Hepatic stellate cell (primary cell): ENCODE measurements at places on chromosomes 11 and 22.
A peak's percentile ranks its signal among the peaks of the same experiment; 100 is the strongest.

- no peak for DNase-seq
Measured at GRCh38 chr11:73270016-73270854, 1.9 kb upstream of the P2RY6 start.

GRCh38 chr11:116124922-116125714, 620.9 kb upstream of the CADM1 start:
- no peak for DNase-seq

- DNase-seq = no peak
Measured at GRCh38 chr11:66557733-66558326, 10.6 kb downstream of the CTSF start.

DNA sequence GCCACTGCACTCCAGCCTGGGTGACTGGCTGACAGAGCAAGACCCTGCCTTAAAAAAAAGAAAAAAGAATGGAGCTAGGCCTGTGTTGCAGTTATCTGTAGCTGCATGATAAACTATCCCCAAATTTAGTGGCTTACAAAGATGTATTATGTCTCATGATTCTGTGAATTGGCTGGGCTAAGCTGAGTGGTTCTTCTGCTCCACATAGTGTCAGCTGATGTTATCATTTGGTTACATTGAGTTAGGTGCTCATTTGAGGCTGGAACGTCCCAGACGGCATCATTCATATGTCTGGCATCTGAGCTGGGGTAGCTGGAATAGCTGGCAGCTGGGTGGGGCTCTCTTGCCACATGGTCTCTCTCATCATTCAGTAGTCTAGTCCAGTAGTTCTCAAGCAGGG, 8.2 kb upstream of the ASCC2 start:
- DNase-seq = no peak

DNA sequence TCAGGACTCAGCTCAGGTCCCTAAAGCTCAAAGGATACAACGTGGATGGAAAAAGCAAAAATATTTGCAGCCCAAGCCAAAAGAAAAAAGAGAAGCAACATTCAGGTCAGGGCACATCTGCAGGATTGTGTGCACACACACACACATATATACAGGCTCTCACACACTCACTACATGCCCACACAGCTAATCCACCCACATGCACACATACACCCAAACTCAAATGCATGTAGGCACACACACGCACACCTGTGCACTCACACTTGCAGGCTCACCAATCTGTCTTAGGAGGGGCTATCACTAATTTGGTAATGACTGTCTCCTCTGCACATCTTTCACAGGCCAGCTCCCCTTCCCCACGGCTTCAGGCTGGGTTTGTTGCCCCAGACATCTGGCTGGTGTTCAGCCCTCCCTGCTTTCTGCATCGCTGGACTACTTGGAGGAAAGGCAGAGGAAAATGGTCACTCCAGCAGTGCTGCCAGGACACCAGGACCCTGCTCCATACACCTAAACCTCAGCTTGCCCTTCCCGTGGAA, 103.6 kb upstream of the DRD2 start:
- no peak for DNase-seq

DNA sequence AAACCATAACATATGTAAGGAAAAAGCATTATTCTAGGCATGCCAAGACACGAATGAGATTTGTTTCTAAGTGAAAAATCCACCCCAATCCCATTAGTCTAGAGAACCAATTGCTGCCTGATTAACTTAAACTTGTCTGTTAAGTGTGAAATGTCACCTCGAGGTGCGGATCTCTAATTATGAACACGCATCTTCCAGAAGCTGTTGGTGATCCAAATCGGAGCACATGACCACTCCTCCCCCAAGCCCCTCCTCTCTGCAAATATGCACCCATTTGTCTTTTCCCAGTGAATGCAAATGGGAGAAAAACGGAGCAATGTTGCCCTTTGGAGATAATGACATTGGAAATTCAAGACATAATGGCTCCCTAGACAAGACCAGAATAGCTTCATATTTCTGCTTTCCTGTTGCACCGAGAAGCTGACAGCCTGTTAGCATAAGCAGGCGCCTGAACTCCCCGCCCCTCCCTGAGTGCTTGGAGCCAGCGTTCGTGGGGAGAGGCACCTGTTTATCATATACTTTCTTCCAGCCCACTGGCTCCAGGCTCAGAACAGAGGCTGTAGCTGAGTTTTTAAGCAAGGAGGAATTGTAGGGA, 6.0 kb upstream of the FXYD6 start:
- DNase-seq = no peak

DNA sequence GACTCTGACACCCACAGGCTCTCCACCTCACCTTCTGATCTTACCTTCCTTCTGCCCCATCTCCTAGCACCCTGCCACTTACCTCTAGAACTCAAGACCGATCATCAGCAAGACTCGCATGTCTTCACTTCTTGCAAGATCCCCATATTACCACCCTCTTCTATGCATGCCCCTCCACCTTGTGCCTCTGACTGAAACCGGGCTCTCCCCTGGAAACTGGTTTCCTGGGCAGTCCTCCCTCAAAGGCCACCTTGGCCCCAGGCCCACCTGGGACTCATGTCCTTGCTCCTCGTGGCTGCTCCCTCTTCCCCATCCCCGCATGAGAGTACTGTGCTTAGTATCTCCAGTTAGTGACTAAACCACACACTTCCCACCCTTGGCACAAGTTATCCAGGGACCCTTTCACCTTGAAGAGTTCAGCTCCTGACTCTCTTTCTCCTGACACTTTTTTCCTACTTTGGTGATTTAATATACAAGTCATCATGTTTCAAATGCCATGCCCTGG, 136.7 kb downstream of the SPATA19 start:
- DNase-seq = no peak

DNA sequence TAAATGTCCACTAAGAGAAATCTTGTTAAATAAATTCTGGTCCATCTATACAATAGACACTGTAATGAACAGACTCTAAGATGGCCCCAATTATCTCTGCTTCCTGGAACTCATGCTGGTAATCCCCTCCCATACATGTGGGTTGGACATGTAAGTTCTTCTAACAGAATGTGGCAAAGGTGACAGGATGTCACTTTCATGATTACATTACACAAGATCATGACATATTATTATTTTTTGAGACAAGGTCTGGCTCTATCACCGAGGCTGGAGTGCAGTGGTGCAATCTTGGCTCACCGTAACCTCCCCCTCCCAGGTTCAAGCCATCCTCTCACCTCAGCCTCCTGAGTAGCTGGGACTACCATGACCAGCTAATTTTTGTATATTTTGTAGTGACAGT, 14.6 kb upstream of the NDUFC2 start:
- DNase-seq = no peak

GRCh38 chr11:124153821-124154220, 29.3 kb upstream of the OR10D3 start:
- DNase-seq = no peak

DNA sequence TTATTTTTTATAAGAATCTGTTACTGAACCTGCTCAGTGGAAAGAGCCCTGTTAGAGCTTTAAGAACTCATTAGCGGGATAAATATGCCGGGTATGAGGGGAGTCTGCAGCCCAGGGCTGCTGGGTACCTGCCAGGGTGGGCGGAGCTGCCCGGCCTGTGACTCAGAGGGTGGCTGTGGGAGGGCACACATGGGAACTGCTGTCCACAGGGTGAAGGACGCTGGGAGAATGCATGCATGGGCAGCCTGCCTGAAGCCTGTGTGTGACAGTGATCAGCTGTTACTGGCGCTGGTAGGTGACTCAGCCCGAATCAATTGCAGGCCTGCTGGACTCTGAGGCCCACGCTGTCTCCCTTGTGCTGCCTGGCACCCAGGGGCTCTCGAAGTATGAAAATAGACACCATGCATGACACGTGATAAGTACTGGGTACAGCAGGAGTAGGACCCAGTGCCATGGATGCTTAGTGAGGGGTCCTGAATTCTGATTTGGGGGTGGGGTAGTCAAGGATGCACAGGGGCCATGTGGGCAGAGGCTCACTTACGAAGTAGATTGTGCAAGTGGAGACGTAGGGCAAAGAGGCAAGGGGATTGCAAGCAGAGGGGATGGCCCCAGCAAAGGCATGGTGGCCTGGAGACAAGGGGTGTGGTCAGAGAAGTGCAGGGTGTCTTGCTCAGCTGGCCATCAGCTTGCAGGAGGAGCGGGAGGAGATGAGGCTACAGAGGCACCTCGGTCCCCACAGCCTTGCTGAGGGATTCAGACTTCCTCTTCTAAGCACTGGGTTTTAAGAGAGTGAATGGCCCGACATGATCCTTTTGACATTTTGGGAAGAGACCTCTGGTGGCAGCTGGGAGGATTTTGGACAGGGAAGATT, 36.5 kb downstream of the GRIK4 start:
- peak; percentile 95 for DNase-seq

- no peak for DNase-seq
Measured at GRCh38 chr11:56751480-56751879, 3.0 kb upstream of the OR9G4 start.

- DNase-seq = peak; percentile 75
Measured at GRCh38 chr11:61961570-61962212, 5.7 kb downstream of the FTH1 start.

GRCh38 chr11:120637131-120637530, 125.6 kb downstream of the GRIK4 start:
- no peak for DNase-seq

GRCh38 chr22:26918226-26918625, 260.8 kb downstream of the MIAT start:
- no peak for DNase-seq

- no peak for DNase-seq
Measured at GRCh38 chr11:113023228-113023627, 62.0 kb downstream of the NCAM1 start.

- DNase-seq = peak; percentile 0
Measured at GRCh38 chr11:22244986-22245592, 52.2 kb downstream of the ANO5 start.

DNA sequence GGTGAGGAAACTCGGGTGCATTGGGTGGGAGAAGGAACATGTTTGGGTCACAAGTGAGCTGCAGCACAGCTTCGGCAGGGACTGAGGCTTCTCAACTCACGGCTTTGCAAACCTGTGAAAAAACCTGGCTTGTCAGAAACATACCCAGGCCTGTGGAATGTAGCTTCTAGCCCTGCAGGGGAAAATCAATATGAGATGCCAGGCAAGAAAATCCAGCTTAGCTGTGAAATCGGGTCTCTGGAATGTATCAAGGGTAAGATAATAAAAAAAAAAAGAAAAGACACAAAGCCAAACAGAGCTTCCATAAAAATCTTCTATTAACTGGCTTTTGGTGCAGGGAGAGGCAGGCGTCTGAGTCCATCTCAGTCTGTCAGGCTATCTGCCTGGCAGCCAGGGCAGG, 28.5 kb downstream of the UQCR10 start:
- DNase-seq = no peak

GRCh38 chr11:38060136-38060535, 1462.1 kb upstream of the RAG2 start:
- DNase-seq = no peak

DNA sequence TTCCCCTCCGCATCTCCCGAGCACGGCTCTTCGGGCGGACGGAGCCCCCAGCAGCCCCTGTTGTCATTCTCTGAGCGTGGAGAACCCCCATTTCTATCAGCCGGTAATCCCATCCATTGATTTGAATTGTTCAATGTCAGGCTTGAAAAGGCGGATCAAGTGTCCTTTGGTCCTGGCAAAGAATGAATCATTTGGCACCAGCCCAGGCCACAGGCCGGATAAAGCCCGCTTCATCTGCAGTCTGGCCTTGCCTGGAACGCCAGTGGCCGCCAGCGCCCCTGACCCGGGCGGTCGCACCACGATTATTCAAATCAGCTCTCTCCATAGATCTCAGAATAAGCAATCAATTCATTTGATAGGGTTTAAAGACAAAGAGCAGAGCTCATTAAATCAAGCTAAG, 188.9 kb downstream of the BRD1 start:
- no peak for DNase-seq

- DNase-seq = no peak
Measured at GRCh38 chr22:36068776-36069344, 40.2 kb upstream of the RBFOX2 start.

GRCh38 chr11:128530118-128531074, 57.0 kb downstream of the ETS1 start:
- no peak for DNase-seq

GRCh38 chr11:39571081-39571480, 1888.4 kb downstream of the LRRC4C start:
- DNase-seq = no peak

GRCh38 chr11:128949791-128950454, 7.3 kb upstream of the TP53AIP1 start:
- DNase-seq = no peak

- DNase-seq = no peak
Measured at GRCh38 chr11:35207471-35208403, 68.8 kb downstream of the CD44 start.

GRCh38 chr22:47552541-47553205, 790.2 kb downstream of the TBC1D22A start:
- DNase-seq = no peak

- DNase-seq = no peak
Measured at GRCh38 chr22:49154433-49154832, 673.2 kb downstream of the BRD1 start.

GRCh38 chr22:44175676-44176075, 5.0 kb upstream of the PARVG start:
- DNase-seq = no peak

- DNase-seq = no peak
Measured at GRCh38 chr11:83645561-83645960, 359.4 kb upstream of the CCDC90B start.

GRCh38 chr22:29167032-29167911, 38.4 kb upstream of the EMID1 start:
- DNase-seq = no peak

DNA sequence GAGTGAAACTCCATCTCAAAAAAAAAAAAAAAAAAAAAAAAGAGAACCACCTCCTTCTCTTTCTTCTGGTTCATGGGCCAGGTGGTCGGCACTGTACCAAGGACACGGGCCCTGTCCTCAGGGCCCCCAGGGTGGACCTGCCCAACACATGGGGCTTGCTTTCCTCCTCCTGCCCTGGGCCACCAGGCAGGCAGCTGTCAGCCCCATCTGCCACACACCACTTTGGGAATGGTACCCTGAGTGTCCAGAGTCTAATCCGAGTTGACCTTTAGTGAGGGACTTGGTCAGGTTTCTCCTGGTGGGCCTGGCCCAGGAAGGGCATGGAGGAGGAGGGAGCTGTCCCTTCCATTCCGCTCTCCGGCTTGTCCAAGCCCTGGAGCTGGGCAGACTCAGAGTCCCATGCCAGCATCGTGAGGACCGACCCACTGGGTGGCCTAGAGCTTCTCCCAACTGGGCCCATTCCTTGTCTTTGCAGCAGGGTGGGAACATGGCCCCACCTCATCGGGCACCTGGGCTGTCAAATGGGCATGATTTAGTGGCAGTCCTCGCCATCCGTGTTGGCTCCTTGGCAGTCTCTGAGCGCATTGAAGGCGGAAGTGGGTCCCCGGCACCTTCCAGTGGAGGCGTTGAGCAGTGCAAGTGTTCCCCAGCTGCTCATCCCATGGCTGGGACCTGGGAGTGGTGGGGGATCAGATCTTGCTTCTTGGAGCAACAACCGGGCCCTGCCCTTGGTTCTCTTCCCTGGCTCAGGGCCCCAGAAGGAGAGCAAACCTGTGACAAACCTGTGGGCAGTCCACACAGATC, 94.8 kb downstream of the BCR start:
- DNase-seq = no peak

GRCh38 chr11:113675003-113675561, 31.0 kb downstream of the TMPRSS5 start:
- DNase-seq = peak; percentile 80
